ENCODE measurements at places on chromosomes 11 and 22.

DNA sequence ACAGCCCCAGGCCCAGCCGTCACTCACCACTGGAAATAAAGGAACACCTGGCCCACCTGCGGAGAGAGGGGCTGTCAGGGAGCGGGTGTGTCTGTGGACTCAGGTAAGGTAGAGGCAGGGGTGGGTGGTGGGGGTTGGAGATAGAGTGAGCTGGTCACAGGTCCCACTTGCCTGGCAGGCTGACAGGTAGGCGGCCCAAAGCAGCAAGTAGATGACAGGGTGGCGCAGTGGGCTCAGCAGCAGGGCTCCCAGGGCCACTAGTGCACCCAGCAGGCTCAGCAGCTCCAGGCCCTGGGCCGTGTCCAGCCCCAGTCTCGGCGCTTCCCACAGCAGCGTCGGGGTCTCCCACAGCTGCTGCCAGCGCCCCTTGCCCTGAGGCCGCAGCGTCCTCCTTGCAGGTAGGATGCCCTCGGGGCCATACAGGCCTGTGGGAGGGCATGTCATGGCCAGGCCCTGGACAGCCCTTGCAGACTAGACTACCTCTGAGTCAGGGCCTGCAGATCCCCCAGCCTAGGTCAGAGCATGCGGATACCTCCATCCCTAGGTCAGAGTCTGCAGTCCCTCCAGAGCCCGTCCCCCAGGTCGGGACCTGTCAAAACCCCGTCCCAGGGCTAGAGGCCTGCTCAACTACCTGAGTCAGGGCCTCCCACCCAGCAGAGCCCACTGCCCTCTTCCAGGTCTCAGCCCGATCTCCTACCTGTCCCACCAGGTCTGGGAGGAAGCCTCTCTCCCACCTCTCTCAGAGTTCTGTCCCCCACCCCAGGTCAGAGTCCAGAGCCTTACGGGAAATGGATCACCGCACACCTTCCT is 686 bp downstream of the LMF2 start:
- DNase-seq, result no peak

GRCh38 chr22:44735518-44736428 is 16.6 kb upstream of the ARHGAP8 start:
- DNase-seq, result no peak

DNA sequence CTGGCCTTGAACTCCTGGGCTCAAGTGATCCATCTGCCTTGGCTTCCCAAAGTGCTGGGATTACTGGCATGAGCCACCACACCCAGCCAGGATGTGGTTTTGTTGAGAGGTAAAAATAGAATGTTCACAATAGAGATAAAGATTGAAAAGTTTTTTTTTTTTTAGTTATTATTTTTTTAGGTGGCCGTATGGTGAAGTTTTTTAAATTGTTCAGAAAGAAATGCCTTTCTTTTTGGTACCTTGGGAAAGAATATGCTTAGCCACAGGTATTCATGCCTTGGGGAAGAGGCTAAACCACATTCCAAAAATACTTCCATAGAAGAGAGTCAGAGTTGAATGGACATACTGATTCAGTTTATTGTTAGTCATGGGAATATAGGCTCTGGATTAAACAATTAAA is 143.4 kb downstream of the C11orf91 start:
- DNase-seq, result no peak

GRCh38 chr11:111526501-111526900 is 11.9 kb downstream of the HOATZ start:
- no peak for DNase-seq

GRCh38 chr11:11481371-11481770 is 128.3 kb upstream of the CSNK2A3 start:
- no peak for DNase-seq

DNA sequence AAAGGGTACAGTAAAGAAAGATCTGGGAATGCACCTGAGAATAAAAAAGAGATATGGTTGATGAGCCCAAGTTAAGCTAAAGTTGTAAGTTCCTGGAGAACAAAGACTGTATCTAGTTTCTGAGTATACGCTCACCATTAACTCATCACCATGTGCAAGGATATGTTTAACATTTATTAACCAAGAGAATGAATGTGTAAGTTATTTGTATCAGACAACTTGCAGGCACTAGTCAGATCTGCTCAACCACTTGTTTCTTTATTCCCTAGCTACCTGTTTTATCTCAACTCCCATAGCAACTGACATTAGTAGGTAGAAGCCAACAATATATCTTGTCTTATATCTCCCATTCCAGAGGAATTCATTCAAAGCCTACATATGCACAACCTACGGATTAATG is 74.9 kb upstream of the KCNA4 start:
- DNase-seq, result no peak

DNA sequence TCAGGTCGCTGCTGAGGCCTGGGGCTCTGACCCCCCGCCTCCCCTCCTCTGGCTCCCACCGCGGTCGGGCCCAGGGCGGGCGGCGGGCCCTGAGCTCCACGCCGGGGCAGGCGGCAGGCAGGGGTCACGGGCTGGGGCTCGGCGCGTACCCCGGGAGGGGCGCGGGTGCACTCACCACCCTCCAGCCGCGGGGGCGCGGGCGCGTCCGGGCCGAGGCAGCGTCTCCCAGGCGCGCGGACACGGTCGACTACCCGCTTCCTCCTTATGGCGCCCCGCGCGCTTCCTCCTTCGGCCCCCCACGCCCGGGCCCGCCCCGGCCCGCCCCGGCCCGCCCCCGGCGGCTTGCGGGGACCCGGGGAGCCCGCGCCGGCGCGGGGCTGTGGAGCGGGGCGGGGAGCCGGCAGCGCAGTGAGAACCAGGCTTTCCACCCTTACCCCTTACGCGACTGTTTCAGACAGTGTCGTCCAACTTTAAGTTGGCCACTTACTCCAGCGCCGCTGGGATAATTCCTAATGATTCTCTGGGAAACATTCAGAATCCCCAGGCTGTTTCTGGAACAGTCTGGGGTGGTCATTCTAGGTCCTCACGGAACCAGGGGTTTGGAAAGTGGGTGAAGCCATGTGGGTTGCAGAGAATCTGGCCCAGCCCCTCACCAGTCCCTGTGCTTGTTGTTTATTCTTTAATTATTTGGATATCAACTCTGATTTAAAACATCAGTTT is at the start of gene BID:
TSS of gene BID (minus strand) at position 264 of the 720 bp plus-strand sequence. CDS start 24,353 bp downstream, outside the sequence.
- no peak for DNase-seq

DNA sequence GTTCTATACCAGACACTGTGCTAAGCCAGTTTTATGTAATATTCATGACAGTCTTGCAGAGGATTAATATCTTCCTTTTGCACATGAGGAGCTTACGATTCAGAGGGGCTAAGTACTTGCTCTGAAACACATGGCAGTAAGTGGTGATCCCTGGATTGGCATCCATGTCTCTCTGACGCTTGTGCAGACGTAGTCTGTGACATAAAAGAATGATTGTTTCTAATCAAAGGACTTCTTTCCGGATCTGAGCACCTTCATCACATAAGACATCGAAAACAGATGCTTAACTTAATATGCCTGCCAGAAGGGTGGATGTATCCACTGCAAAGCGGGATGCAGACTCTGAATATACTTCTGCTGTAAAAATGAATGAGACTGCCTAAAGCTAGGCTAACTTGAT is 74.8 kb downstream of the ARHGAP42 start:
- DNase-seq, result no peak

DNA sequence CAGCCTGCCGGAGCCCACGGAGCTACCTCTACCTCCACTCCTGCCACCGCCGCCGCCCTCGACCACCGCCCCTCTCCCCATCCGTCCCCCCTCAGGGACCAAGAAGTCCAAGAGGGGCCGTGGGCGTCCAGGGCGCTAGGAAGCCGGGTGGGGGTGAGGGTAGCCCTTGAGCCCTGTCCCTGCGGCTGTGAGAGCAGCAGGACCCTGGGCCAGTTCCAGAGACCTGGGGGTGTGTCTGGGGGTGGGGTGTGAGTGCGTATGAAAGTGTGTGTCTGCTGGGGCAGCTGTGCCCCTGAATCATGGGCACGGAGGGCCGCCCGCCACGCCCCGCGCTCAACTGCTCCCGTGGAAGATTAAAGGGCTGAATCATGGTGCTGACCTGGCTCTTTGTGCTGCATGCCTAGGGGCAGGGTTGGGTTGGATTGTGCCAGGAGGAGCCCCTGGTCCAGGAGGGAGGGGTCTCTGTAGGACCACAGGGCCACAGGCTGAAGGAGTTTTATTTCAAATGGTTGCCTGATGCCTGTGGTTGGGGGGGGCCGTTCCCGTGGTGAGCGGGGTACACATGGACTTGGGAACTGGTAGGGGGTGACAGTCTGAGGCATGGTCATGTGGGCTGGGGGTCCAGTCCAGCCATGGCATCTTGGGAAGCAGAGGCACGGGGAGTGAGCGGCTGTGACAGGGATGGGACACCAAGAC is 2.3 kb downstream of the PTPRCAP start:
- no peak for DNase-seq

GRCh38 chr11:60959431-60959830 is 7.5 kb upstream of the SLC15A3 start:
- DNase-seq, result no peak

DNA sequence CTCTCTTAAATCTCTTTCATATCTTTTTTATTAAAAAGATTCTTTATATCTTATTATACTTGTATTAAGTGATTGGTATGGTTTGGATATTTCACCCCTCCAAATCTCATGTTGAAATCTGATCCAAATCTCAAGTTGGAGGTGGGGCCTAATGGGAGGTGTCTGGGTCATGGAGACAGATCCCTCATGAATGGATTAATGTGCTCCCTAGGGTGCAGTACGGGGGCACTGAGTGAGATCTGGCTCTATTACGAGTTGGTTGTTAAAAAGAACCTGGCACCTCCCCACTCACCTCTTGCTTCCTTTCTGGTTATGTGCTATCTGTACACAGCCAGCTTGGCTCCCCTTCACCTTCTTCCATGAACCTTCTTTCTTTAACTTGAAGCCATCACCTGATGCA is 149.6 kb downstream of the CWF19L2 start:
- no peak for DNase-seq

- DNase-seq, result no peak
Measured at GRCh38 chr11:116077092-116077491, 572.9 kb upstream of the CADM1 start.

GRCh38 chr11:70933981-70934583 is 318.3 kb downstream of the SHANK2 start:
- no peak for DNase-seq

GRCh38 chr11:61611309-61611708 is 30.4 kb upstream of the SYT7 start:
- DNase-seq, result no peak

- DNase-seq, result no peak
Measured at GRCh38 chr22:49519117-49519737, 308.4 kb downstream of the BRD1 start.

DNA sequence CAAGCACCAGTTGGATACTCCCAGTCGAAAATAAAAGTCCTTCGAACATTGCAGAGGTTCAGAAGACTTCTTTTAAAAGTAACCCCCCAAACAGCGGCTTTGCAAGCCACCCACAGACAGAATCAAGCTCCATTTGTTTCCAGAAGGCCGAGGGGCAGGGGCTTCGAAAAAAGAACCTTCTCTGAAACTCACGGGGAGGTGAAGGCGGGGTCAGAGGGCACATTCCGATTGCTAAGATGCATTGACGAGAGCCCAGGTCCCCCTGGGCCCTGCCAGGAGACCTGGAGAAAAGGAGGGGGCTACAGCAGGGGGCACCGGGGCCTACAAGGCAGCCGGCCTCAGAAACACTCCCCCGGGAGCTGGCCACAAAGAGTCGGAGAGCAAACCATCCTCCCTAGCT is 306.8 kb downstream of the MN1 start:
- DNase-seq, result no peak

DNA sequence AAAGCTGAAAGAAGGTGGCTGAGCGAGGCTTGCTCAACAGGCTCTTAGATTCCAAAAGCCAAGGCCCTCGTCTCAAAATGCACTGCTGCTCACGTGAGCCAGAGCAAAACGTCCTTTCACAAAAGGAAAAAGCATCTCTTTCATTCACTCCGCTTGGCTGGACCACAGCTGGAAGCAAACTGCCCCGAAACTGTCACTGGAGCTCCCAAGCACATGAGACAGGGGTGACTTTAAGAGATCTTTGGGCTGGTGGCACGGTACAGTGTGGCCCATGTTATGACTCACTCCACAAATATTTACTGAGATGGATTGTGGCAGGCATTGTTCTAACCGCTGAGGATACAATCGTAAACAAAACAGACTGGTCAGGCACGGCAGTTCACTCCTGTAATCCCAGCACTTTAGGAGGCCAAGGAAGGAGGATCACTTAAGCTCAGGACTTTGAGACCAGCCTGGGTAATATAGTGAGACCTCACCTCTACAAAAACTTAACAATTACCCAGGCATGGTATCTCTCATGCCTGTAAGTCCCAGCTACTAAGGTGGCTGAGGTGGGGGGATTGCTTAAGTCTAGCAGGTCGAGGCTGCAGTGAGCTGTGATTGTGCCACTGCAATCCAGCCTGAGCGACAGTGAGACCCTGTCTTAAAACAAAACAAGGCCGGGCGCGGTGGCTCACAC is 3.6 kb downstream of the PLA2G6 start:
- no peak for DNase-seq

- DNase-seq, result no peak
Measured at GRCh38 chr11:34639545-34639944, 18.7 kb downstream of the EHF start.

- no peak for DNase-seq
Measured at GRCh38 chr11:95895815-95896214, 28.1 kb downstream of the MTMR2 start.

DNA sequence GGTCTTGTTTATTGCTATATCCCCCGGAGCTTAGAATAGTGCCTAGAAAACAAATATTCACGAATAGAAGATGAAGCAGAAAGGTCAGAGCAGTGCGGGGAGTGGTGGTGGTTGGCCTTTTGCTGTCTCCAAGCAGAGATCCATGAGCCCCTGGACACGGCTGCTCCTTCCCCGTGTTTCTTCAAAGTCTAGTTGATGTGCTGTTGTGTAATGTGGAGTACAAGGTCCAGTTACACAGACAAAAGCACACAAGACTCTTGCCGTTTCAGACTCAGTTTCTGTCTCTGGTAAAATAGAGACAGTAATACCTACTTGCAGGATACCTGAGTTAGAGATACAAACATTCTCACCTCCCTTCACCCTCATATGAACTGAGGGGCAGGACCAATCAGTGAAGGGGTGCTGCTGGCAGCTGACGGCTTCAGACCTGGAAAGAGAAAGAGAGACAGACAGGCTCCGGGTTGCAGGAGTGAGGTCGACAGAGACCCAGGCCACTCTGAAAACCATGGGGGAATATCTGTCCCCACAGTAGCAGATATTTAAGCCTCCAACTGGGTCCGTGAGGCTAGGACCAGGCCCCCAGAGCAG is 56.2 kb downstream of the RASSF10 start:
- DNase-seq, result no peak

- DNase-seq, result no peak
Measured at GRCh38 chr22:49959782-49960158, 802 bp upstream of the PIM3 start.

GRCh38 chr22:27853424-27853823 is 51.9 kb upstream of the MN1 start:
- DNase-seq, result no peak

DNA sequence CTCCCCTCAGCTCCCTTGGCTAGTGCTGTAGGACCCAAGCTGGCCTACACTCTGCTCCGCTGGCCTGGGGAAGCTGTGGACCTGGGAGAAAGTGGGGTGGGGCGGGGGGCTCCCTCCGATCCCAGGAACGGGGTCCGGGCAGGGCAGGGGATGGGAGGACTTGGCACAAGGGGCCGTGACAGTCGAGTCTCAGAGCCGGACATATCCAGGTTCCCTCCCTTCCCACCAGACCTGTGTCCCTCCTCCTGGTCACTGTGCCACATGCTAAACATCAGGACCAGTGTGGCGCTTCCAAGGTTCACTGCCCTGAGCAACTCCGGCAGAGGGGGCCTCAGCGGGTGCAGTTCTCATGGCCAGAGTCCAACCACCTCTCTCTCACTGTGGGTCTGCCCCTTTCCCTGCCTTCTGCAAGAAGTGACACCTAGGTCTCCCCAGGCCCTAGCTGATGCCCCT is 2.0 kb downstream of the DUSP8 start:
- no peak for DNase-seq
